ENCODE measurements at places on chromosomes 3 and 15.

- DNase-seq = no peak
These were observed 24.5 kb downstream of the RSRC1 start for GRCh38 chr3:158134363-158134762.

DNA sequence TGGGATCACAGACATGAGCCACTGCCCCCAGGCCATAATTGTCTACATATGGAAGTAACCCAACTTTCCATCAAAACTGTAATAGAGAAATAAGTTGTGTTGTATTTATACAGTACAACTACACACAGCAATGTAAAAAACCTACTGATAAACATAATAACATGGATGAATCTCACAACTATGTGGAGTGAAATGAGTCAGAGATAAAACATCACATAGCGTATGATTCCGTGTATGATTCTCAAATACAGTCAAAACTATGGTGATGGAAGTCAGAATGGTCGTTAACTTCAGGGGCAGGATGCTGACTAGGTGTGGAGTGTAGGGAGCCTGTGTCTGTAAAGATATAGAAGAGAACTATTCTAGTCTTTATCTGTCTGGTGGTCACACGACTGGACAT, 332.7 kb upstream of the SLCO3A1 start:
- no peak for DNase-seq

DNA sequence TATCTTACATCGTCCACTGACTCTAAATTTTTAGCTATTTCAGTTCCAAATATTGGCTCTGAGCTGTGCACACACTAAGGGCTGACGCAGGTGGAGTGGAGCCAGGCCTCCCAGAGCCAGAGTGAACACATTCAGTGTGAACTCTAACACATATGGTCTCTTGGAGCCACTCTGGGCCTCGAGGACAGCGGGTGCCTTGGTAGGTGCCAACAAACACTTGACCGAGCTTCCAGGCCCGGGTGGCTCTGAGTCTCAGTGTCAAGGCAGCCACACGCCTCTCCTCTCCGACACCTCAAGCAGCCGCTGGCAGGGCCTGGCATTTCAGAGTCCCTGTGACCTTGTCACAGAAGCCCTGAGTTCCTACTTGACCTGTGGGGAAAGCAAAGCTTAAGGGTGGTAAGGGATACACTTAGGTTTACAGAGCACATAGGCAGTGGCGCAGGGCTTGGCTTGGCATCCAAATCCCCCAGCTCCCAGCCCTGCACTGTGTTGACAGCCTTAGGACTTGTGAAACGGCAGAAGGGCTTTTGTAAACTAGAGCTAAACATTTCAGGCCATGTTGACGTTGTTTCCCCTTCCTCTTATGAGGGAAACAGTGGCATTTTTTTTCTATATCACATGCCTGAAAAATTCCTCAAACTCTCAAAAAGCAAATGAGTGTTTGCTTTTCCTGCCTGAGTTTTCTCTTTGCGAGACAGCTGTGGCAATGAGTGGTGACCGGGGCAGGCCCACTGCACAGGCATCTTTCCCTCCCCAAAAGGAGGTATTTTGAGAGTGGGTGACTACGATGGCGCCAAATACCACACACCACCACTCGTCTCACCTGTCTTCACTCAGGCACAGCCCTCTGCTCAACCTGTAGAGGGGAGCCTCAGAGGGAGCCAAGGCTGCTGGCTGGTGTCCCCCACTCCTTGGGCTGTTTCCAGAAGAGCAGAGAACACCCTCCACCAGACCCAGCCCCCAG, 60.8 kb downstream of the DAPK2 start:
- no peak for DNase-seq

- no peak for DNase-seq
These were observed 215.8 kb downstream of the RYR3 start for GRCh38 chr15:33526532-33526931.

- DNase-seq = no peak
These were observed 33.7 kb upstream of the TMC3 start for GRCh38 chr15:81407718-81408117.

- DNase-seq = no peak
These were observed 13.9 kb upstream of the PRICKLE2 start for GRCh38 chr3:64238971-64239667.

Measured in CD8-positive, alpha-beta T cell (primary cell).